ENCODE measurements at places on chromosomes 1 and 21.
A peak's percentile ranks its signal among the peaks of the same experiment; 100 is the strongest.

DNA sequence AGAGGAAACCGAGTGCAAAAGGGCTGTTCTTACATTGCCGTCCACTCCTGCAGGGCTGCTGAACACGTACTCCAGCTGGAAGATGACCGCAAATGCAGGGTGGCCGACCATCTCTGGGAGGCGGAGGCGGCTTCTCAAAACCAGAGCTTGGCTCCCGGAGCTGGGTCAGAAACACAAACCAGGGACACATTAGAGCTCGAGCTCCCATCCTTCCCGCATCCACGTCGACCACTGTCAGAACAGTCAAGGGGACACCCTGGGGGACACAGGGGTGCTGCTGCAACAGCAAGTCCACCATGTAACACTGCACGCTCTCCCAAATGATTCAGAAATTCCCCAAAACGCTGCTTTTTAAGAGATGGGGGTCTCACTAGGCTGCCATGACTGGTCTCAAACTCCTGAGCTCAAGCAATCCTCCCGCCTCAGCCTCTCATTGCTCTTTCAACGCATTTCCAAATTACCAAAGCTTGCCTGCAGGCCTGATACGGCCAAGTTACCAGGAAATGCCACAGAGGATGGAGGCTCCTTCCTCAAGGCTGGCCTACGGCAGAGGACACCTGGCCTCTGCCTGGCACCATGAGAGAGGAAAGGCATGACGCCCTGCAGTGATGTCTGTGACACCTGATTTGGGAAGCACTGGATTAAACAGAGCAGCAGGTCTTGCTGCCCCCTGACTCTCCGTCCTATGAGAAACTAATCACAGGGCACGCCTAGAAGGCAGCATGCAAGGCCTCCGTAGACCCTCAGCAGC, 45.0 kb downstream of the NPHP4 start:
- no peak for DNase-seq

DNA sequence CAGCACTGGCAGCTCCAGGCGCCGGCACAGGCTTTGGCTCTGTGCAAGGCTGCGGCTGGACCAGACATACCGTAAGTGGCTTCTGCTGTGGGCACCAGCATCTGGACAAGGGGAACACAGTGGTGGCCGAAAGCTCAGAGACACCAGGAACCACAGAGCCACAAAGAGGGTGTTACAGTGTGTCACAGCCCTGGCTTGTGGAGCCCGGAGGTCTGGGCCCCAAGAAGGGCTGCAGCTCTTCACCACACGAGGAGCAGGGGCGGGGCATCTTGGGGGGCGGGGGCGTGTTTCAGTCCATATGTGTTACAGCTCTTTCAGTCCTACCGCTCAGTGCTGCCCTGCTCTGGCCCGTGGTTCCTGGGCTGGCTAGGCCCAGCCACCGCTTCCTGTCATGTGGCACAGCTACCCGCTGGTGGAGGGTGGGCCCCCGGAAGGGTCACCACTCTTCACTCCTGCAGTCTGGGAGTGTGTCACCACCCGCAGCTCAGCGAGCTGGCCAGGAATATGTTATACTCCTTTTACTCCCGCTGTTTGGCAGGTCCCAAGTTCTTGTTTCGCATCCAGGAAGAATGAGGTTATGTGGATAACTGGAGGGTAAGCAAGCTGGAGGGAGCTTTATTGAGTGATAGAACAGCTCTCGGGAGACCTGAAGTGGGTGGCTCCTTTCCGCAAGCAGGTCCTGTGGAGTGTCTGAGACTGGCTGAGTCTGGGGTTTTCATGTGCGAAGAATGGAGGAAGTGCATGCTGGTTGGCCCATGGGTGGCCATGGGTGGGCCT, 3.3 kb upstream of the LSM10 start:
- DNase-seq: peak; percentile 80

- DNase-seq: no peak
Observed at GRCh38 chr1:89951766-89952604, 42.9 kb upstream of the ZNF326 start.

GRCh38 chr21:19523746-19524145, 1120.2 kb upstream of the TMPRSS15 start:
- DNase-seq: no peak

- no peak for DNase-seq
Observed at GRCh38 chr1:119276558-119276957, 92.0 kb upstream of the HAO2 start.

DNA sequence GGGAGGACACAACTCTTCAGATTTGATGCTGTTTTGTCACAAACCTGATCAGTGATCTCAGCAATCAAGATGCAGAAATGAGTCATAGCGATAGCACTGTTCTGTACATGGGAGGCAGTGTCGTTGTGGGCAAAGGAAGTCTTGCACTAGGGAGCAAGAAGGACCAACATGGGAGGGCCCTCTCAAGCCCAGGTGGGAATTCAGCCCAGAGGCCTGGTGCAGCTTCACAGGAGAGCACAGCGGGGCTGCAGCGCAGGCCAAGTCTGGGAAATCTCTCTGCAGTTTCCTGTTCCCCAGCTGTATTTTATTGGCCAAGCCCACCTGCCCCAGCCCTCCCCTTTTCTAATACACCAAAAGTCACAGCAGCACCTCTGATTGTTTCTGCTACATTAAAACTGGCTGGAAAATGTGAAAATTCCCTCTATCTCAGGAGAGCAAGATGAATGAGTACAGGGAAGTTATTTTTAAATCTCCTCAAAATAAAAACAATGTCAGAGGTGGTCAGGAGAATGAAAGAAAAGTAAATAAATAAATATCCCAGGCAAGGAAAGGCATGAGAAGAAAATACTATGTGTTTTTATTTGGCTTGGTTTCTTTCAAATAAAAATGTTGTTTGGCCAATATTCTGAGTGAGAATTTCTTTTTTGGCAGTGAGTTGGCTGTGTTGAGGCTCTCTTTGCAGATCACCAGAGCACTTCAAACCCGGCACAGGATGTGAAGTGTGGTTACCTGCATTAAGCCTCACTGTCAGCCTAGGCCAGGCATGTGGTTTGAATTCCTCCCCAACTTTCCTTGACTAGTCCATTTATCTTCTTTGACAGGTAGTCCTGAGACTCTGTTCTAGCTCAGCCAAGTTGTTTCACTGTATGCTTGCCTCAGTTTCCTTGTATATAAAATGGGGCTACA, 422.1 kb downstream of the PLPP3 start:
- DNase-seq: no peak

All from dermis microvascular lymphatic vessel endothelial cell (primary cell).